Natural killer cell treated with Interleukin-12 subunit alpha and Interleukin-12 subunit beta and Interleukin-15 and Interleukin-18, amount 100 ng/mL, for 72 hours (primary cell): ENCODE measurements at places on chromosomes 6 and 20. TPM values are rescaled to one million over a fixed set of nuclear protein-coding genes. Genes with fewer than 3 reads are reported as not detected.

The CDSN gene
- not detected for total RNA-seq

The WFDC9 gene
- not detected for total RNA-seq

DNA sequence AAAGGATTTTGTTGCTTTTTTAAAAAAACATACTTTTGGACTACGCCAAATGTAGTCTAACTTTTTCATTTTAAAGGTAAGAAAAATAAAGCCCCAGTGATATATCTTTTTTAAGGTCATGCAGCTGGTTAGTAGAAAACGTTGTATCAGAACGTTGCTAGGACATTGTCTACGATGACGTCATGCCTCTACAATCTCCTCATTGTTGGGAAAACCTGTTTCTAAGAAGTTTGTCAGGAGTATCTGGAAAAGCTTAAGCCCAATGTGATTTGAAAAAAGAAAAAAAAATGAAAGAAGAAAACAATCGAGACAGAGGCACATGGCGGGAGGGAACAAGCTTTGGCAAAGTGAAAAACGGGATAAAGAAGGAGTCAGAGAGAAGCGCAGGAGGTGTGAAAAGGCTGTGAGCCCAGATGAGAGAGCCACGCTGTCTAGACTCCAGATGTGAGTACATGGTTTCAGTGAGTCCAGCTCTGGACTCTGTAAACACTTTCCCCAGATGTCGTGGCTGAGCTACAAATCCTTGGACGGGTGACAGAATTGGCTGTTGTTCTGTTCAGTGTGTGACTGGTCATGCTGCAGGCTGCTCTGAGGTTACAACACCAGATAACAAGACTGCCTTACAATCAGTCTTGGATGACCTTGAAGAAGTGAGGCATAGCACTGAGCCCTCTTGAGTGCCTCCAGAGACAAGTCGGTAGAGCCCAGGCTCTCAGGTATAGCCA is 656.7 kb upstream of the ID4 start:
- no peak for DNase-seq

DNA sequence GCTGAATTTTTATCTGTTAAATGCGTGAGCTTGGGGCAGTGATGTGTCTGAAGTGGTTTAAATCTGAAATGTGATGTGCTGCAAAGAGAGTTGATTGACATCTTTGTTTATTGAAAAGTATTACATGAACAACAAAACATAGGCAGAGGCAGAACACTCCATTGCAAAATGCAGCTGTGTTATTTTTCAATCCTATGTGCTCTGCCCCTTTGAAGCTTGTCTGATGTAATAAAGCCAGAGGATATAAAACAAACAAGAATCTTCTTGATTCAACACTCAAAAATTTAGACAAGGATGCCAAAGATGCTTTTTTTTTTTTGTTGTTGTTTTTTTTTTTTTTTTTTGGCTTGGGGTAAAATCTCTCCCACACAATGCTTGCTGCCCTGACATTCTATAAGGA is 482.4 kb upstream of the MMS22L start:
- no peak for DNase-seq

DNA sequence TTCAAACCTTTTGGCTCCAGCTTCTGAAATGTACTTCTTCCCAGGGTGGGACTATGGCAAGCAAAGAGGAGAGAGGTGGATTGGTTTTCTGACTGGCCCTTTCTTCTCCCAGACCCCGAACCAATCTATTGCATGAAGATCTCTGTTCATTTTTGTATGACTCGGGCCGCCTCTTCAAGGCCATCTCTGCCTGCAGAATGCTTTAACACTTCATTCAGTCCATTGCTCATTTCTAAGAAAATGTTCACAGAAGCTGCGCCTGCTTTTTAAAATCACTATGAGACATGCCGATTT is 1.6 kb downstream of the VGLL2 start:
- DNase-seq = no peak

GRCh38 chr6:125865015-125865414 is 74.3 kb downstream of the NCOA7 start:
- DNase-seq = no peak

- no peak for DNase-seq
These were observed 34.6 kb downstream of the RNF146 start for GRCh38 chr6:127301199-127301700.

DNA sequence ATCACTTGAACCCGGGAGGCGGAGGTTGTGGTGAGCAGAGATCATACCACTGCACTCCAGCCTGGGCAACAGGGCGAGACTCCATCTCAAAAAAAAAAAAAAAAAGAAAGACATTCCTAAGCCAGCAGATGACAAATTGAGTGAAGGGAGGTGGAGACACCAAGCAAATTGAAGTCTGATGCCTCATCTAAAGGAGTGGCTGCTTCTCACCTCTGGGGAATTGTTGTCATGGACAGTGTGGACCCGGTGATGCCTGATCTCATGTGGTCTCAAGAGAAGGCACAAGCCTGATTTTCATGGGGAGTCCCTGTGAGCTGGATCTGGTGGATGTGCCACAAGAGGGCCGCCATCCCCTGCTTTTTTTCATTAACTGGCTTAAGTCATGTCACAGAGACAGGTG is 272.0 kb downstream of the ZNF217 start:
- no peak for DNase-seq

DNA sequence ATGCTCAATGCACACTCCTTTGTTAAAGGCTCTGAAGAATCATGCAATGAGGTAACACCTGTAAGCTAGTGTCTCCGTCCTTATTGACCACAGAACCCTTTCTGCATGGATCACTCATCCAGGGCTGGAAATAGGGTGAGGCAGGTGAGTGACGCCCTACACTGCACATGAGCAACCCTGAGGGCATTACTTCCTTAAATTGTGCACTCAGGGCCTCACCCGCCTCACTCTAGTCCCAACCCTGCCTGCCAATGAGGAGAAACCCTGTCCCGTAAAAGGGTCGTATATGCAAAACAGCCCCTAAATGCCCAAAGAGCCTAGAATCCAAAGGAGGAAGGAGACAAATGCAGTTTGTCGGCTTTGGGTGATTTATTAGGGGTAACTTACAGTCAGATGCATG is 33.6 kb upstream of the NOP56 start:
- no peak for DNase-seq
